ENCODE measurements at places on chromosomes 3 and 15. TPM values are rescaled to one million over a fixed set of nuclear protein-coding genes. Genes with fewer than 3 reads are reported as not detected.

The FYTTD1 gene
- 40.2 TPM for total RNA-seq

GRCh38 chr3:155809181-155809580, 3.1 kb upstream of the C3orf33 start:
- DNase-seq = peak; percentile 45

DNA sequence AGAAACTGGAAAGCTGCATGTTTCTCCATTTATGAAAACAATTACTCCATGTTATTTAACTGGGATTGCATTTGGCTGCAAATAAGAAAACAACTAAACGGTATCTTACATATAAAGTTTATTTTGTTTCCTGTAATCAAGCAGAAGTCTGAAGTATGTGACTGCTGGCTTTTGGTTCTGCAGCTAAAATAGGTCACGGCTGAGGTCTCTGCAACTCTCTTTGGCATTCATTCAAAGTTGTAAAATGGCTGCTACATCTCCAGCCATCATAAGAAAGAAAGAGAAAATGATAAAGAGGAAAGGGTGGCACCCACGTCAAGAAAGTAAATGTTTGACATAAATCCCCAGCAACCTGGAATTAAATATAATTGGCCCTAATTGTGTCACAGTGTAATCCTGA, 406.1 kb downstream of the TBC1D5 start:
- peak; percentile 4 for DNase-seq

The INKA1 gene
- 4.4 TPM for total RNA-seq

- DNase-seq = peak; percentile 52
Observed at GRCh38 chr3:71599416-71599815, 15.9 kb upstream of the FOXP1 start.

The RUBCN gene
- total RNA-seq = 22.3 TPM

The GOLGA8M gene
- not detected for total RNA-seq

The HRG gene
- not detected for total RNA-seq

- no peak for DNase-seq
Observed at GRCh38 chr3:61371123-61371522, 119.9 kb upstream of the FHIT start.

- peak; percentile 71 for DNase-seq
Observed at GRCh38 chr15:95624100-95624499, 706.4 kb upstream of the NR2F2 start.

DNA sequence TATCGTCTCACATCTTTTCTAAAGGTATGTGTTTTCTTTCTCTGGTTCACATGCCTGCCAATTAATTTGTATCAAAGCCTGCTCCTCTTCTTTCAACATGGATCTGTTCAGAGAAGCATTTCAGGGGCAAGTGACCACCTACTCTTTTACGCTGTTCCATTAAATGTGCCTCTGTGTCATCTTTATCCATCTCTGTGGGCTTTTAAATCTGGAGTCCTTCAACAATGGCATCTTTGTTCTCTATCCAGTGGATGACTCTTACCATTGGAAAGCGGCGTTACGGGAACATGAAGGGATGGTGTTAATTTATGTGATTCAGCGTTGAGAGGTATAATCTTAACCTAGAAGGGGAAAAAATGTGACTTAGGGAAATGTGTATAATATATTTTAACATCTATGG, 92.7 kb upstream of the CFAP20DC start:
- DNase-seq = no peak

DNA sequence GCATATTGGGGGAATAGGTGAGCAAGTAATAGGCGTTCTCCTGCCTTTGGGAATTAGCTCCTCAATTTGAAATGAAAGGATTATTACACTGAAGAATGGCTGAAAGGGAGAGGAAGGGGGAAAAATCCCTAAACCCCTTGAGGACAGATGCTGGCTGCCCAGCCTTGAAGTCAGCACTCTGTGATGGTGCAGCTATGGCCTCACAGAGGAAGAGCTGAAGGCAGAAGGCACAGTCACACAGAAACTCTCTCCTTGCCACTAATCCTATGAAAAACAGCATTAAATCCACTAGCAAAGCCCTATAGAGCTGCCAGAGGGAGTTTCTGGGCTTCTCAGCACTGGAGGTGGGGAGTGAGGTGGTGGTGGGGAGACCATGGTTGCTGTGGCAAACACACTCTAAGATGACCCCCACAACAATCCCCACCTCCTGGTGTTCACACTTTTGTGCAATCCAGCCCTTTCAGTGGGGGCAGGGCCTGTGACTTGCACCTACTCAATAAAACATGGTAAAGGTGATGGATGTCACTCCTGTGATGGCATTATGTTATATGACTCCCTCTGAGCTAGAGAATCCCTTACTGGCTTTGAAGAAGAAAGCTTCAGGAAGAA, 101.2 kb downstream of the RFTN1 start:
- DNase-seq = no peak

GRCh38 chr15:32682977-32683630, 34.7 kb upstream of the GREM1 start:
- no peak for DNase-seq

The SPINK8 gene
- total RNA-seq = not detected

DNA sequence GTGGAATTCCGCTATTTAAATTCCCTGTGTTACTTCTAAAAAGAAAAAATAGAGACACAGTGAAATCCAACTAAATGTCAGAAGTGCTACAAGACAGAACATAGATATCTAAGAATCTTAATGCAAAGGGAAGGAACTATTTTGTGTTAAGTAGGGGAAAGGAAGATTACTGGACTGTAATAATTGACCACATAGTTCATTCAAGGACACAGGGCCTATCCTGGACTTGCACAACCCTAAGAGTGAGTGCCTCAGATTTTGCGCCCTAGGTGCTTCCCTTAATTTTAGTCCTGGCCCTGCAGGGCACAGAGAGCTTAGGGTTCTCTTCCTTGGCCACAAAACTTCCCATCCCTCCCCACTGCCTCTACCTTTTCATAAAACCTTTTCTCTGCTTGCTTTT, 3.5 kb upstream of the IL20RB start:
- no peak for DNase-seq

GRCh38 chr15:25056484-25057425, 102.0 kb downstream of the SNRPN start:
- no peak for DNase-seq

- DNase-seq = peak; percentile 51
Observed at GRCh38 chr3:22377421-22377820, 626.4 kb upstream of the ZNF385D start.

- DNase-seq = peak; percentile 74
Observed at GRCh38 chr3:170584585-170585007, 1.3 kb downstream of the SLC7A14 start.

DNA sequence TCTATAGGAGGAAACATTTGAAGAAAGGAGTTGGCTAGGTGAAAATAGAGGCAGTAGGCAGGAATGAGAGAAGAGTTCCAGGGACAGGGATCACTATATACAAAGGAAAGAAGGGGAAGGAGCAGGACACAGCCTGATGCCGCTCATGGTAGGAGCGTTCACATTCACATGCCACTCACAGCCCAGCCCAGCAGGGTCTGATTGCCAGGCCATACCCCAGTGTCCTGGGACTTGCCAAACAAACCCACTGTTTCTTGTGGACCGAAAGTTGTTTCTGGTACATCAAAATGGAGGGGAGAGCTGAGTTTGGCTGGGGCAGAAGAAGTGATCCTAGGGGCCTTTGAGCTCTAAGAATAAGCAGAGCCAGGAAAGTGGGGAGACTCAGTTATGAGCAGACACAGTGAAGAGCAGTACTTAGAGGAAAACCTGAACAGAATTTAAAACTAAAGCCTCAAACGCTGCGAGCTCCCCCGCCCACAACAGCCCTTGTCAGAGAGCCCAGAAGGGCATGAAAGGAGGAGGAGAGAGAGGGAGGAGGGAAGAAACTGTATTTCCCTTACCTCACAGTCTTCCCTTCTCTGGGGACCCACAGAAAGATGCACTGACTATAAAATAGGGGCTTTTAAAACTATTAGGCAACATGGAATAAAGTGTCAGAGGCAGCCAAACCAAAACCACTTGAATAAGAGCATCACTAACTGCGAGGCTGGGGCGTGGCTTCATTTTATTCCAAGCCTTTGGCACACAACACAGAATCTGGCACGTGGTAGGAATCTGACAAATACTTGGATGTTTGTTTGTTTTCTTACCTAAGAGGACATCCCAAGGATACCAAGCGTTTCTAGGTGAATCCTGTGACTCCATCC, 129.0 kb downstream of the RPL22L1 start:
- peak; percentile 98 for DNase-seq

GRCh38 chr3:183268366-183268765, 15.3 kb downstream of the B3GNT5 start:
- DNase-seq = no peak

DNA sequence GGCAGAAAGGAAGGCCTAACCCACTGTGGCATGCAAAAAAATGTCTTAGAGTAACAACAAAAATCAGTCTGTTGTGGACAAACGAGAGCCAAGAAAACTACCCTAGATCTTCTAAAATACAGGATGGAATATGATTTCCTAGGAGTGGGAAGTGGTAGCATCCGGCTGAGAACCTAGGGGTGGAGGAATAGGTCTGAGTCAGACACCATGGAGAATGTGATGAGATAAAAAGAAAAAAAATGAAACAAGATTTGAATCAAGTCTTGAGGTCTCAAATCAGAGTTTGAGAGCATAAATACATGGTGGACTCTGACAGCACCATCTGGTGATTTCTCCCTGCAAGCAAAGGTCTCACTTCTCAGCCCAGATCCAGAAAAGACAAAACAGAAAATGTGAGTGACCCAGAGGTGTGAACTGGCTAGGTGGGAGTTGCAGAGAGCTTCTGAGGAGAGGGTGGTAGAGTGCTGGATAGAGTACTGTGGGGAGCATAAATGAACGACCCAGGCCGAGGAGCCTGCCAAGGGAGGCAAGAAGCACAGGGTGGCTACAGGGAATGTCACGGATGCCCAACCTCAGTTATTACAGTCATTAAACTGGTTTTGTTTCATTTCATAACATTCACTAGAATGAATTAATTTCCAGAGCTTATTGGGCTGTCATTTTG, 27.6 kb upstream of the VEPH1 start:
- DNase-seq = peak; percentile 78

The PIGBOS1 gene
- 9.5 TPM for total RNA-seq

The C2CD4B gene
- not detected for total RNA-seq

The GP5 gene
- 0.49 TPM for total RNA-seq

GRCh38 chr3:115464036-115464435, 159.3 kb upstream of the GAP43 start:
- DNase-seq = no peak

- DNase-seq = no peak
Observed at GRCh38 chr15:99403597-99403996, 152.3 kb downstream of the LRRC28 start.

- DNase-seq = peak; percentile 77
Observed at GRCh38 chr3:161104561-161105551, at the start of gene B3GALNT1. B3GALNT1 (minus strand) TSS chr3:161105349; CDS start chr3:161086754, 18,595 bp downstream.

DNA sequence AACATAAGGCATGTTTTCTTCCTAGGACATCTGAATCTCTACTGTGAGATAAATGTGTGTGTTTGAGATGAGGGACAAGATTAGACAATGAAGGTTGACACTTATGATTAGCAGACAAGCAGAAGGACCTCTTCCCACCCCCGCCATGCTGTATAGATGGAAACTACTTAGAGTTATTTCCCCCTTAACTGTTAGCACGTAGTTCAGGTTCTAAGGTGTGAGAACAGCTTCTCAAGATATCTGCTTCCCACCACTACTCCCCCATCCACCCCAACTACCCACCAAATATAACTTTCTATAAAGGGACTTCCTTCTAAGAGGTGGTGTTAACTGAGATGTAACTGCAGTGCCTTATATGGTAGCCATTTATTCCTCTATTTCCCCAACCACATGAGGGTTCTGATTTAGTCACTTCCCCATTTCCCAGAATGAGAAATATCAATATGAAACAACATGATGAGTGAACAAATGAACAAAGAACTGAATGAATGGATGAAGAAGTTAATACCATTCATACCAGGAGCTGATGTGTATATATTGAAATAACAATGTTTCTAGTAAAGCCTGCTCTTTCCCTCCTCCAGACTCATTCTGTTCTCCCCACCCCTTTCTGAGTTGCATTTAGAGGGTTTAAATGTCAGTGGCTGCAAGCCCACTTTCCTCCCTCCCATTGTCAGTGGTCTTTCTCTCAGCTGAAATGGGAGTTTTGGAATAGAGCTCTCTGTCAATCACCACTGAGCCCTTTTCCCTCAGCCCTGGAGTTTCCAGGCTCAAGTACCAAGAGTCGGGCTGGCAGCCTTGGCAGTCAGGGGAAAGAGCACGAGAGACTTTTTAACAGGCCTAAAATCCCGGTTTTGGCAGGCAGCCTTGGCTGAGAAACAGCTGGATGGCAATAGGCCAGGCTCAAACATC, 7.7 kb upstream of the RFTN1 start:
- peak; percentile 17 for DNase-seq

The TRAIP gene
- 1.3 TPM for total RNA-seq

DNA sequence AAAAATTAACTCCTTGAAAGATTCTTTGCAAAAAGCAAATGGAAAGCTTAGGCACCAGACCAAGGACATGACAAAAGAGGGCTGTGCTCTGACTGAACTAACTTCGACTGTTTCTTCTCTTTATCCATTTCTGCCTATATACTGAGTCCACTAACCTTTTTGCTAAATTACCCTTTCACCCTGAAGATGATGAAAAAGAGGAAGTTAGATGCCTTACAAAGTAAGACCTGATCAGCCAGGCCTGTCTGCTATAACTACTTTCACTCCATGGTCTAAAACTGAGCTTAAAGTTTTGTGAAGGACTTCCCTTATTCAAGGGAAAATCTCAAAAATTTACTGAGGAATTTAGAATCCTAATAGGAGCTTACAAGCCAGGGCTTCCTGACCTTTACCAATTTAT, 6.2 kb upstream of the IGSF10 start:
- no peak for DNase-seq

- DNase-seq = no peak
Observed at GRCh38 chr3:95711789-95712188, 1102.6 kb upstream of the EPHA6 start.

The ITIH4 gene
- not detected for total RNA-seq
